ENCODE measurements at places on chromosomes 12 and 14.

DNA sequence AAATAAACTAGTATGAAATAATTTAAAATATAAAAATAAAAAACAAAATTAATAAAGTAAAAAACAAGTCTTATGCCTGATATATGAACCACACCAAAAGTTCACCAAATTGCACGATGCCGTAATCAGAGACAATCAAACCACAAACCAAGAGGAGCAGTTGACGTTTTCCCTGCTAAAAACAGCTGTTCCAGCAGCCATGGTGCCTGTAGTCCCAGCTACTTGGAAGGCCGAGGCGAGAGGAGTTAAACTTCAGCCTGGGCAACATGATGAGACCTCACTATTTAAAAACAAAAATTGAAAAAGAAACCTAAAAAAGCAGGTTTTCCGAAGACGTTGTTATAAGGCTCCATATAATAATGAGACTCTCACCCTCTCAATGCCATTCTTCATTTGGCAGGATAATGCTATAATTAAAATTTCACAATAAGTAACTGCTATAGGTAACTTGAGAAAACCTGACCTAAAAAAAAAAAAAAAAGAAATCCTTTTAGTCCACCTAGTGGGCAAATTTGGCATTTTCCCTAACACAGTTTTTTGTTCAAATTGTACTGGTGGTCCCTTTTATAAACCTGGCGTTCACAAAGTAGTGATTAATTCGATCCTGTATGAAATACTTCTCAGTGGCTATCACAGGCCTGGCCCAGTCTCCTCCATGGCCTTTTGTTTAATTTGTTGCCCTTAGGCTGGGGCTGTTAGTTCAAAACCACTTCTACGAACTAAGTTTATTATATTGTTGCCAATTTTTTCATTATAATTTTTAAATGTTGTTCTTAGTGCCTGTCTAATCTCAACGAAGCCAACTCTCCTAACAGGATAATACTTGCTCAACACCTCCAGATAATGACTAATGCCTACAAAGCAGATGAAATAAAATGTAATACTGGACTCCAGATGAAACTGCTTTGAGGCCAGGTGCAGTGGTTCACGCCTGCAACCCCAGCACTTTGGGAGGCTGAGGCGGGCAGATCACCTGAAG lies 62.1 kb downstream of the TNFAIP2 start:
- DNase-seq = peak; percentile 34

DNA sequence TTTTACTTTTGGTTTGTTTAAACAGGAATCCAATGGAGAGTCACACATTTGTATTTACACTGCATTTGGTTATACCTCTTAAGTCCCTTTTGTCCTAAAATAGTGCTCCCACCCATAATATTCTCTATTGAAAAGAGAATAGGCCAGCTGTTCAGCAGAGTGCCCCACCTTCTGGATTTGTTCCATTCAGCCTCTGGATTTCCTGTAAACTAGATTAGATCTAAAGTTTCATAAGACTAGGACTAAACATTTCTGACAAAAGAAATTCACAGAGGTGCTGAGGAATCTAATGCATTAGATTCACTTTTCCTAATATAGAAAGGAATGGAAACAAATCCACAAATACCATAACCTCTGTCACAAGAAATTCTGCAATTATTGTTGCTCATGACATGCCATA lies 38.1 kb downstream of the GCH1 start:
- DNase-seq = peak; percentile 20

- DNase-seq = no peak
Observed at GRCh38 chr12:94080341-94081009, 67.9 kb upstream of the PLXNC1 start.

GRCh38 chr14:38944691-38945090 lies 158.3 kb downstream of the SEC23A start:
- DNase-seq = no peak

DNA sequence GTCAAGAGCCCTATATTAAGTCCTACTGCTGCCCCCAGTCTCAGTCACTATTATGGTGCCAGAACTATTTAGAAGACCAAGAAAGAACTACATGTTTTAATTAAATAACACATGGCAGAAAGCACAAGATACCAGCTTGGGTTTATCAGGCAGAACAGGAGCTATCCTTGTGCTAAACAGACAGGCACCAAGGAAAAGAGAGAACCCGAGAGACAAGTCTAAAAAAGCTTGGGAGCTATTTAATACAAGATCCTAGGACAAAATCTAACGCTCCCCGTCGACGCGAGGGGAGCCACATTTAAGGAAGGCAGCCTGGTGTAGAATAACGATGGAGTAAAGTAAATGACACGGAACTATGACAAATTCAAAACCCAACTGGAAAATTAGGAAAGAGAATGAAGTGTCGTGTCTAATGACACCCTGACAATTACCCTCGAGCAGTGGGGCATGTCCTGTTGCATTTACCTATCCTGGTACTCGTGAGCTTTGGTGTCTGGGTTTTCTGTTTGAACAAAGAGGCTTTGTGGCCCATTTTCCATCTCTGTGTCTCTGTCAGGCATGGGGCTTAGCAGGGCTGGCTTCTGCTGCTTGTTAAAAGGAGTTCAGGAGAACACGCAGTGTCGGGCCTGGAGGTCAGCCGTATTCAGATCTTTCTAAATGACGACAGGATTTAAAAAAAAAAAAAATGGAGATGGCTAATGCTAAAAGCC lies 140.6 kb downstream of the ETNK1 start:
- DNase-seq = no peak

- no peak for DNase-seq
Observed at GRCh38 chr12:19616781-19617180, 177.5 kb downstream of the AEBP2 start.

DNA sequence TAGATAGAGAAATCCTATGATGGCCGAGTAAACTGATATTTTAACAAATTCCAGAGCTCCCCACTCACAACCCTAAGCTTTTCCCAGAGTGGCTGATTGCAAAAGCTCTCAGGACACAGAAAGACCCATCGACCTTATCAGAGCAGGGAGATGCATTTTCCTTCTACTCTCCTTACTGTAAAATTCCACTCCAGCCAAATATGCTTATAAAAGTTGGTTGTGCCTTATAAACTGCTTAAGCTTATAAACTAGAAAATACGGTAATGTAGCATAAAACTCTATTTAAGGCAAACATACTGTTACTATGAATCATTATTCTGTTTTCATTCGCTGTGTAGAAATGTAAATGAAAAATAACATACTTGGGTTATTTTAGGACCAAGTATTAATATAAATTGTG lies 41.6 kb upstream of the TRHDE start:
- DNase-seq = peak; percentile 90

- DNase-seq = no peak
Observed at GRCh38 chr12:56713345-56713744, 11.8 kb downstream of the NACA start.

DNA sequence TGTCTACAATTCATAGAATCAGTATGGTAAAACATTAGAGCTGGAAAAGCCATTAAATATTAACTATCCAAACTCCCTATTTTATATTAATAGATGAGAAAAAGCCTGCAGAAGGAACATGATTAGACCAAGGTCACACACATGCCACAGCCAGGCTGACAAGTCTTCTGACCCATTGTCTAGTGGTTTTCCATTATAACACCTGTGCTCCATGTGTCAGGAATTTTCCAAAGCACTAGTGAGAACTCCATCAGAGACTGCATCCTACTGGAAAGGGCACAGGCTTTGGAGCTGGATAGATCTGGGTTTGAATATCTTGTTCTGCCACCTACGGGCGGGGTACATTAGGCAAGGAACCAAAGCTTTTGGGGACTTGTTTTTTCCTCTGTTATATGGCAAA lies 325.5 kb downstream of the RAD51B start:
- no peak for DNase-seq

DNA sequence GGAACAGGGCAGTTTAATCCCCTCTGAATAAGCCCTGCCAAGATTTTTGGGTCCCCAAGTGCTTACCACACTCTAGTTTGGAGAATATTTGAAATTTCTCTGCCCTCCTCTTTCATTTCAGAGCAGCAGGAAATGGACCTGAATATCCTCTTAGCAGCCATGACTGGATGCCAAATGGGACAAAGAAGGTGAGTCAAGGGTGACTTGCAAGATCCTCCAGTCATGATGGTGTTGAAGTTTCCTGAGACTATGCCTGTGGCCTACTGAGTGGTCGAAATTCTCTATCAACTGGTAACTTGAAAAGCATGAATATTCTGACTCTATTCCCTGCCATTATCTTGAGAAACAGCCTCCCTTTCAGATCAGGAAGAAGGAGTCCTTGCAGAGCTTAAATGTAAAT lies 1674.7 kb upstream of the SEL1L start:
- no peak for DNase-seq

- DNase-seq = no peak
Observed at GRCh38 chr12:66768293-66768692, 89.4 kb upstream of the GRIP1 start.

DNA sequence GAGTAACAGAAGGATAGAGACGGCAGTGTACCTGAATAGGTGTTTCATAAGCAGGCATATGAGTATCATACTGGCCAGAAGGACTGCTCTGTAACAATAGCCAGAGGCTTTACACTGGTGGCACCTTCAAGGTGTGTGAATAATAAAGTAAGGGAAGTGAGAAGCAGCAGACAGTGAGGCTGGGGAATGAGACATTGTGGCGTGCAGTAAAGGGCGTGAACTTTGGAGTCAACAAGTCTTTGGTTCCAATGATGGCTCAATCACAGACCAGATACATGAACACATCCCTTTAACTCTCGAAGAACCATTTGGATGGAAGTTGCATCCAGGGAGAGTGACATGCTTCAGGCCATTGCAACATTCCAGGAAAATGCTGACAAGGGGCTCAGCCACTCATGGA lies 32.0 kb upstream of the CCND2 start:
- no peak for DNase-seq

DNA sequence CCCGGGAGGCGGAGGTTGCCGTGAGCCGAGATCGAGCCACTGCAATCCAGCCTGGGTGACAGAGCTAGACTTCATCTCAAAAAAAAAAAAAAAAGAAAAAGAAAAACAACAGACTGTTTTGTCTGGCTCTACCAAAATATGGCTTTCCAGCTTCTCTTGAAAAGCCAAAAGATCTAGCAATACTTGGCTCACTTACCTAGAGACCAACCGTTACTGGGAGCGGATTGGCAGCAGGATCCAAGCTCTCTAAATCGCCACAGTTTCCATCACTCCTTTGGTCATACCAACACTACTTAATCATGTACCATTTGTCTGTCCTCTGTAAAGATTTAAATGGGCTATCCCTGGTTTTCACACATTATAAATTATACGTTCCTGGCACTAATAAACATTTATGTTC lies 87.6 kb upstream of the GPHB5 start:
- DNase-seq = no peak

DNA sequence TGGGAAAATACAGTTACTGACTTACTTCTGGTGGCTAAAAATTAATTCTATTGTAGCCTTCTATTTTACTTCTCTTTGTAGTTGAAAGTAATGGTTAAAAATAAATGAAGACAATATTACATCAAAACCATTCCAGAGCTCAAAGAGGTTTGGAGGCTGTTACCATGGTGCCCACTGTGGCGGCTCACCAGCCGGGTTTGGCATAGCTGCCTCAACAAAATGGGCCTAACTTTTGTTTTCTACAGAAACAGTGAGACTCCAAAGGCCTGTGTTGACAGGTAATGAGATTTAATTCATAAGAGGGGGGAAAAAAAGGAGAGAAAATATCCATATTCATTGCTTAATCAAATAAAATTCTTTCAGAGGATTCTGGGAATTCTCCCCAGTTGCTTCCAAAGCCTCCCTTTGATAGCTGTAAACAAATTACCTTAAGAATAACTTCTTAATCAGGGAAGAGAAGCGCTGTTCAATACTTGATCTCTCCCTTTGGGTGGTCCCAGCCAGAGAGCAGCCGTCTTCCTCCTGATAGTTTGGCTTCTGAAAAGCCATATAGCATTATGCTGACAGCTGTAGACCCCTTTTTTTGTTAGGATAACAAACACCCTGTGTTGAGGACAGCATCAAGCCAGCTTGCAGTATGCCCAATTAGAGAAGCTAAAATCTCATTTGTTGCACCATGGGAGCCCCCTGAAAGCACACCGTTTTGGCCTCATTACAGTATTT lies 266.8 kb downstream of the NEDD1 start:
- no peak for DNase-seq

- DNase-seq = no peak
Observed at GRCh38 chr14:24418492-24418873, 11.0 kb downstream of the CBLN3 start.

- DNase-seq = peak; percentile 31
Observed at GRCh38 chr12:69002969-69003368, 70.0 kb upstream of the CPM start.

GRCh38 chr12:97568336-97569180 lies 106.0 kb downstream of the RMST start:
- DNase-seq = no peak

DNA sequence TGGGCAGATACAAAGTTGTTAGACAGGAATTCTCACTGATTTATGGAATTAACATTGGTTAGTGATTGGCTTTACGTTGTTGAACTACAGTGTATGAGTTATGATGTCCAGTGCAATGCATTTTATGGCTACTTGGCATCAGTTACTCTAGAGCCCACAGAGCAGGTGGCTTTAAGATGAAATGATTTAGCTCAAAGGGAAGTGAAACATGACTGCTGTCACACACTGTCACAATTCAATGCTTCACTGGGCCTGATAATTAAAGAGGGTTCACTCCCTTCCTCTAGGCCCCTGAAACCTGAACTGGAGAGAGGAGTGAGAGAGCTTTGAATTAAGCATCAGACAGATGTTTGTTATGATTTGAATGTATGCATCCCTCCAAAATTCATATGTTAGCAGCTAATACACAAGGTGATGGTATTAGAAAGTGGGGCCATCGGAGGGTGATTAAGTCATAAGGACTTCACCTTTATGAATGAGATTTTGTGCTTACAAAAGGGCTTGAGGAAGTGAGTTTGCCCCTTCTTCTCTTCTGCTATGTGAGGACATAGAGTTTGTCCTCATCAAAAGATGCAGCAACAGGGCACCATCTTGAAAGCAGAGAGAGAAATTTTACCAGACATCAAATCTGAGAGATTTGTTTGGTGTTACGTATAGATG lies 175.8 kb upstream of the GRIN2B start:
- no peak for DNase-seq

GRCh38 chr14:51621654-51622053 lies 30.1 kb upstream of the FRMD6 start:
- DNase-seq = no peak

GRCh38 chr14:88340357-88340756 lies 17.3 kb upstream of the KCNK10 start:
- DNase-seq = no peak

GRCh38 chr12:64569923-64570691 lies 40.2 kb upstream of the RASSF3 start:
- DNase-seq = no peak

- DNase-seq = no peak
Observed at GRCh38 chr14:26694521-26694920, 96.7 kb upstream of the NOVA1 start.

DNA sequence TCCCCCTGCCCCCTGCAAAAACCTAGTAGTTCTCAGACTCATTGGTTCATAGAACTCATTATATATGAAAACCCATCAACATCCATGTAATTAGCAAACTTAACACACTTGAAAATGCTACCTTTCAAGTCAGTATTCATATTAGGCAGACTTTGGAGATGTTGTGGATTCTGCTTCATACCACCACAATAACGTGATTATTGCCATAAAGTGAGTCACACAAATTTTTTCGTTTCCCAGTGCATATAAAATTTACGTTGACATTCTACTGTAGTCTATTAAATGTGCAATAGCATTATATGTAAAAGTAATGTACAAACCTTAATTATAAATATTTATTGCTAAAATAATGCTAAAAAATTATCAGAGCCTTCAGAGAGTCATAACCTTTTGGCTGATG lies 654.0 kb downstream of the DIO2 start:
- DNase-seq = no peak

Measured in fibroblast of upper back skin (primary cell).